ENCODE measurements at places on chromosomes 6 and 20. TPM values are rescaled to one million over a fixed set of nuclear protein-coding genes. Genes with fewer than 3 reads are reported as not detected.

EYA4 gene
- 9.9 TPM for polyA plus RNA-seq

TRIM10 gene
- not detected for polyA plus RNA-seq

DNA sequence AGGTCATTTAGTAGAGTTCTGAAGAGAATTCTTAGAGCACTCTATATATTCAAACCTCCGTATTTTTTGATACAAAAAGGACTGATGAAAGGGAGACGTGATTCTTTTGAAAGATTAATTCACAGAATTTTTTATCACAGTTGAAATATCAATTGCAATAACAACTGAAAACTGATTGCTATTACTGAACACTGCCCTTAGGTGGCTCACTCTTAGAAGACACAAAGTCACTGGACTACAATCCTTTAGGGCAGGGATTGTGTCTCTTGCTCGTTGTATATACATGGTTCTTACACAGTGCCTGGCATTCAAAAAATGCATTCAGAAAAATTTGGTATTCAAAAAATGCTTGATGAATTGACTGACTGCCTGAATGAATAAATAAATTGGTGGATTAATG, 17.1 kb upstream of the CALHM6 start:
- DNase-seq: no peak

CNBD2 gene
- polyA plus RNA-seq: 7.7 TPM

CDC40 gene
- polyA plus RNA-seq: 10.5 TPM

DNA sequence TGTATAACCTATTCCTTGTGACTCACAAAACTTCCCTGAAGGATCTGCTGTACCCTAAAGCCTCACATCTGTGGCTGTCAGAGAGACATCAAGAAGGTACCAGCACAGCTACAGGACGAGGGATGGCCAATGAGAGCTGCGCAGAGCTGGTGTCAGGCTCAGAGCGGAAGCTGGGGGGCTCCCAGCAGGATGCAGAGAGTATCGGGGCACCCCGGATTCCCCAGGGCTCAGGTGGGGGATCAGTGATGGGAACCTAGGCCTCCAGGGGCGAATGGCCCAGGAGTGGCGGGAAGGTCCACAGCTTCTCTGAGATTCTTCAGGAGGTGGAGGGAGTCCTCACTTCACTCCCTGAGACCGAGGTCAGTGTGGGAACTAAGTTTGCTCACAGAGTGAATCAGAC, 30.9 kb upstream of the SMOC2 start:
- DNase-seq: no peak

KCNK15 gene
- 0.23 TPM for polyA plus RNA-seq

DNA sequence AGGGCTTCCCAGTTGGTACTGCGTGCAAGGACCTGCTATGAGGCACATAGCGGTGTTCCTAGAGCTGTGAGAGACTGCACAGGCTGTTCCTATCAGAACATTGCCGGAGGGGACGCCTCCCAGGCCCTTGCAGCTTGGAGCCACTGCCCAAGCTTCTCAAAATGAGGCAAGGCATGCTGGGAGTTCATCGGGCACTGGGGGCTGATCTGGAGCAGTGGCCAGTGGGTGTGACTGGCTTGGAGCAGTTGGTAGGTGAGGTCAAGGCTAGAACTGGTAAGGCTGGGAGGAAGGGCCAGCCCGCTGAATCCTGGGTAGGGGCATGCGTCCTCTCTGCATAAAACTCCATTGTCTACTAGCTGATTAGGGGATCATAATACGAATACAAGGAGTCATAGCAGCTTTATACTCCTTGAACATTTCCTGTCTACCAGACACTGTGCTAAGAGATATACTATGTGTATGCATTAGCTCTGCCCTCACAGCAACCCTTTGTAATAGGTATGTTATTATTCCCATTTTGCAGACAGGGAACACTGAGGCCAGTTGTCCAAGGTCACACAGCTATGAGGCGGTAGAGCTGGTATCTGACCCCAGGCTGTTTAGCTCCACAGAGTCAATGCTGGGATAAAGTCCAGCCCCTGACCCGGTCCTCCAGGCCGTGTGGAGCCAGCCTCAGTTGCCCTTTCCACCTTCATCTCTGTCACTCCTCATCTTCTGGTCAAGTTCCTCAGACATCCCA, 53.7 kb downstream of the DLGAP4 start:
- no peak for DNase-seq

DNA sequence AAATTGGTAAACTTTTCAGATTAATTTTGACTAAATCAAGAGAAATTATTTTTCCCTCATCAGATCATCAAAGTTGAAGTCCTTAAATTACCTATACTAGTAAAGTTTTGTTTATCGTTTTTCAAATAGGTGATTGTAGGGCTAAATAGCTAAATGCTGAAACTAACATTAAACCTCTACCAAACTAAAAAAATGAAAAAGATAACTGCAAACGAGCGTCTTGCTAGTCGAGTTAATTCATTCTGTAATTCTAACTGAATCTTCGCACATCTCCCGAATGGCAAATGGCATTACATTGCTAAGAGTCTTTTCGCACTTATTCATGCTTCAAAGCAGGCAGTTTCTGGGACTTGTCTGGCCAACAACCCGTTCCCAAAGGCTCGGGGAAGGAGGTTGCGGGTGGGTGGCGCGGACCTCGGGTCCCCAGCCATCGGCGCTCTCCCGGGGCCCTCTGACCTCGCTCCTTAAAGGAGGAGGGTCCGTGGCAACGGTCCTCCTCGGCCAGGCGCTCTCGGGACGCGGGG, 43.8 kb downstream of the POPDC3 start:
- no peak for DNase-seq

TPX2 gene
- 0.04 TPM for polyA plus RNA-seq

- DNase-seq: no peak
These were observed 149.5 kb downstream of the LRFN2 start for GRCh38 chr6:40437631-40438030.

GRCh38 chr20:58839474-58839874, 11.2 kb downstream of the GNAS-AS1 start:
- DNase-seq: no peak

DNA sequence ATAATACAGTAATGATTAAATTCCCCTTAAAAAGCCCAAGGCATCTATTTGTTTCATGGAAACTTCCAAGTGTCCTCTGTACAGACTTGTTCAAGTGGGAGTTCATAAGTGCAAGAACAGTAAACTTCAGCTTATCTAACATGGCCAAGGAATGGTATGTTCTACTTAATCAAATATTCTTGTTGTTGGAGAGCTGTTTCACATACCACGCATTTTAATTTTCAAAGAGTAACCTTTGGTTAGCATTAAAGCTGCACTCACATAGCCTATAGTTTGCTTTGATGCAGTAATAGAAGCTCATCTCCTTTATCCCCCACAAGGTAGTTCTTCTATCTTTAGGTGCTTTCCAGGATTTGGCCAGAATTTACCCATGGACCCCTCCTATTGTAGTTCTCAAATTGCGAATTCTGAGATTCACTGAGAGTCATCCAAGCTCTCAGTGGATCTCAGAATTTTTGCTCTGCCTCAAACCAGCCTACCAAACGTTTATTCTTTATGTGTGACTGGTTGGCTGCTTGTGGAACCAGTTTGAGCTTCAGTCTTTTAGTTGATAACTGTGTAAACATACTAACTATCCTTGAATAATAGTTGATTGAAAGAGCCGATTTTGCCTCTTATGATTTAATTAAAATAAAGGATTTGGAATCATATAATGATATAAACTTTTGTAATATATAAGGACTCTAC, 668.0 kb upstream of the FLRT3 start:
- no peak for DNase-seq

MRS2 gene
- polyA plus RNA-seq: 24.4 TPM

SYTL3 gene
- polyA plus RNA-seq: 14.0 TPM

- no peak for DNase-seq
These were observed 191.6 kb upstream of the THBS2 start for GRCh38 chr6:169445227-169445626.

SRSF12 gene
- polyA plus RNA-seq: 0.28 TPM

GRCh38 chr20:7775072-7775471, 165.2 kb downstream of the HAO1 start:
- no peak for DNase-seq

DNA sequence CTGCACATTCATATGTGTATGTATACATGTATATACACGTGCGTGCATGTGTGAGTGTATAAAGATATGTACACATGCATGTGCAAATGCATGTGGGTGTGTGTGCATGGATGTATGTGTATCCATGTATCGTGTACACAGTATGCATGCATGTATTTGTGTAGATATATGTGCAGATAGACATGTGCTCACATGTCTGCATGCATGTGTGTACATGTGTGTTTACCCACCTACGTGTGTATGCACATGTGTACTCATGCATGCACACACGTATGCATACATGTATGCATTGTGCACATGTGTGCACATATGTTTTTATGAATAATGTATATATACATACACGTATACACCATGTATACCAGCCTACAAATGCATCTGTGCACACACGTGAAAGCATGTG, 80.3 kb upstream of the ZNF322 start:
- DNase-seq: no peak

IDH3B gene
- polyA plus RNA-seq: 188 TPM

CST5 gene
- not detected for polyA plus RNA-seq

DNA sequence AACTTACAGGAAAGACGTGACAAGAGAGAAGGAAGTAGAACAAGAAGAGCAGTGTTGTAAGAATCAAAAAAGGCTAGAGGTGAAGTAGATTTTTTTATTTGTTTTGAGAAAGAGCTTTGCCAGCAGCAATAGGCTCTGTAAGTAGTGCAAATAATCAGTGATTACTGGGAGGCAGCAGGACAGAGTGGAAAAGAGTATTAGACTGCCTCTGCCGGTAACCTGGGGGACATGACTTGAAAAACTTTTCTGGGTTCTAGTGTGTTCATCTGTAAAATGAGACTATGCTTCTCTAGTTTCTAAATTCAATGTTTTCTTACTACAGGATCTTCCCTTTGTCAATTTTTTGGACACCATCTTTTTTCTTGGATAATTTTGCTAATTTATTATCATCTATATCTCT, 5.8 kb upstream of the IRAK1BP1 start:
- no peak for DNase-seq

GRCh38 chr20:61083431-61083830, 168.6 kb upstream of the CDH4 start:
- no peak for DNase-seq

MCCD1 gene
- not detected for polyA plus RNA-seq

DNA sequence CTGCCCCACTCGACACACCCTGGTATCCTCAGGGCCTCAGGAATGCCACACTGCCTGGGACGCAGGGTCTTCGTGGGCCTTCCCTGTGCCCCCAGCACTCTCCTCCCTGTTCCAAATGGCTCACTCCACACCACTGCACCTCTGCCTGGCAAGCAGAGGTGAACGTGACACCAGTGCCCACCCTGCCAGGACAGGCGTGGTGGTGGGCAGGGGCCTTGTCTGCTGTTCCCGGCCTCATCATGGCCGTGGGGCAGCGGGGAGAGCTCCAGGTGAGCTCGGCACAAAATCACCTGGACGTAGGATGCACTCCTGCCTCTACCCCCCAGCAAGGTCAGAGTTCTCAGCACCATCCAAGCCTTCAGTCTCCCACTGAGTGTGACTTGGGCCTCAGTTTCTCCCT, 202.4 kb downstream of the SMOC2 start:
- no peak for DNase-seq

GRCh38 chr6:160249671-160250070, 8.9 kb downstream of the SLC22A2 start:
- DNase-seq: no peak

GRCh38 chr6:20630617-20631548, 96.6 kb downstream of the CDKAL1 start:
- DNase-seq: no peak

All from heart left ventricle (tissue), 16 donors.